NCI-H187 (cell line): ENCODE measurements at places on chromosomes 7 and 10.

DNA sequence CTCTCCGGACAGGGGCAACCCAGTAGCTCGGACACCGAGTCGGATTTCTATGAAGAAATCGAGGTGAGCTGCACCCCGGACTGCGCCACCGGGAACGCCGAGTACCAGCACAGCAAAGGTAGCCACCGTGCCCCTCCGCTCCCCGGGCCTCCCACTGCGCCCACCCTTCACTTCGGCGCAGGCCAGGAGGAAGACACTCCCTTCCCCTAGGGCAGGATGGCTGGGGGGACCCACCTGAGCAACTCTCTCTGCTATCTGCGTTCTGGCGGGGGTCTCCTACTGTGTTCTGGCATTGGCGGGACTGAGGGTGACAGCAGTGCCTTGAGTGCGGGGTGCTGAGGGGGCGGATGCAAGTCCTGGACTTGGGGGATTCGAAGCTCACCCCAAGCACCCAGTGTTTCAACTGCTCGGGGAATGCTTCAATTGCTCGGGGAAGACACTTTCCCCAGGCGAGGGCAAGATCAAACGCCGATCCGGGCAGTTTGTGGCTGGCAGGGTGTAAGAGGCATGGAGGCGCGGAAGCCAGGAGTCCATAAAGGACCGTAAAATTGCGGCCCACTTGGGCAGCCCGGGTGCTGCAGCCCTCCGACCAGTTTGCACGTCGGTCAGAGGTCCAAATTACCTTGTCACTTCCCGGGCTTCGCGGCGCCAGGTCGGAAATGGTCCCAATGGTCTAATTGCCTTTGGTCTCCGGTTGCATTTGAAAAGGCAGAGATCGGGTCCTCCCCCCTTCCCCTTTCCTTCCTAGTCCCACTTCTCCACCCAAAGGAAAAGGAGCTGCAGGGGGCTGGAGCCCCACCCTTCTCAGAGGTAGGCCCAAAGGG, 950 bp downstream of the EVX1 start:
- DNase-seq, result no peak

DNA sequence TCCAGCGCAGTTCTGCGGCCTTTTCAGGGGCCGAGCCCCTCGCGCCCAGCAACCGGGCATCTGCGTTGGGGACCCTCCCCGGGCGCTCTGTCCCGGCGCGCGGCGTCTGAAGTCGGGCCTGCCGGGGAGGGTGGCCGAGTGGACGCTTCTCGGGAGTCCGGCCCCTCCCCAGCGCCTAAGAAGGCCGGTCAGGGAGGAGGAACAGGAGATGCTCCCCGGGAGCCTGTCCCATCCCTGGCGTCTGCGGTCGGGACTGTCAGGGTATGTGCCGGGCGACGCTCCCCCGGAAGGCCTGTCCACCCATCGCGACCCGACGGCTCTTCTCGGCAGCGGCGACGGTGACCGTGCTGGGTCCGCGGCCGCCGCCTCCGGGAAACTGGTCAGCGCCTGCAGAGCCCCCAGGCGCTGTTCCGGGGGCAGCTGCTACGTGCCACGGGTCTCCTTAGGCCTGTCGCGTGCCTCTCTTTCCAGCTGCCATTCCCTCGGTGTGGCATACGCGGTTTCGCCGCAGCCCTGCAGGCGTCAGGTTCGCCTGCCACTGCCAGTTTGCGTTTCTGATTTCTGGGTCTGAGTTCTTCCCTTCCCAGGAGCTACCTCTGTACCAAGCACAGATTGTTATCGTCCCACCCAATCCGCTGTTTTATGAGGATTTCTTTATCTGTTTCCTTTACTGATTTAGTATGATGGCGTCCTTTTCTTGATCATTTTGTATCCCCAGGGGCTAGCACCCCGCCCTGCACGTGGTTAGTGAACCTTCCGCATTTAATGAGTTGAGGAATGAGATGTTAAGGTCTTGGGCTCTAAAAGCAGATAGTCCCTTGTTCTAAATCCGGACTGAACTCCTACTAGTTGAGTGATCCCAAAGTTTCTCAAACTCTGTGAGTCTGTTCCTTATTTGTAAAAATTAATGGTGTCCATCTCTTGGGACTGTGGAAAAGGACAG, 782 bp downstream of the IFIT5 start:
- DNase-seq, result peak; percentile 38

GRCh38 chr7:140155428-140155827, 21.4 kb downstream of the KDM7A start:
- DNase-seq, result no peak

GRCh38 chr10:78742730-78743615, 325.8 kb upstream of the ZMIZ1 start:
- DNase-seq, result no peak

DNA sequence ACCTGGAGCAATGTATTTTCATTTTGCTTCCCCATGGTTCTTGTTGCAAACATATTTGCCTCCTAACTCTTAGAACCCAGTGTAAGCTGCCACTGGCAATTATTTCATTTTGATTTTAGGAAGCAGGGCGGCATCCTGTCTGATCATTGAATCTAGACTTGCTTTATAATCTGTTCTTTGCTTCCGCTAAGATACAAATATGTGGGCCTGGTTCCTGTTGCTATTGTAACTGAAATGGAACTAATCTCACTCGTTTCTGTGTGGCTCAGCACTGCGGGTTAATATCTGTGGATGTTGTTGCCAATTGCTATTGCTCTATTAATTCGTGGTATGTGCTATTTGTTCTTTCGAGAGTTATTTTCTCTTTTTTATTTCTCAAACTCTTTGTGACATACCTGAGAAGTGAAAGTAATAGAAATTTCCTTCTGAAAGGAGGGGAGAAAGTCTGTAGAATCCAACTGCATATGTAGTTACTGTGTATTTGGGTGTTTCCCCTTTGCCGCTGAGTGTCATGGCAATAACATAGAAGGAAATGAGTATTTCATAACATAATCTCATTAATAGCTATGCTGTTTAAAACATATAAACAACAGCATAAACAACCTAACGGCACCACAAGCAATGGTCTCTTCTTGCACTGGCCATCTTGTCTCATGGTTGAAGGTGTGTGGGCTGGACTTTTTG, 62.4 kb downstream of the FZD1 start:
- DNase-seq, result no peak

DNA sequence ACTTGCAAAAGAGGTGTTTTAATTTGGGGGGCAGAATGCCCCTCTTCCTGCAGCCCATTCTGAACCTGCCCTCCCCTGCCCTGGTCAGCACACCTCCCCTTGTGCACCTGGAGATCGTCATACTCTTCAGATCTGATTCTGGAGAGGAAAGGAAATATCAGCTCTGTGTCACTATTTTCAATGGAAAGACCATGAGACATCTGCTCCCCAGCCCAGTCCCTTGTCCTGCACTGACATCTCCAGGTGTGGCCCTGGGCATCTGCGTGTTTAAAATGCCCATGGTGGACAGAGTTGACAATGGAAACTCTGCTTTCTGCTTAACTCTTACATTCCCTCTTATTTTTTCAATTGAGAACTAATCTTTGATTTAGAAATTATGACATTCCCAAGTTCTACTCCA, 41.6 kb upstream of the RASGEF1A start:
- no peak for DNase-seq

- no peak for DNase-seq
Measured at GRCh38 chr7:77735457-77735856, 39.2 kb downstream of the RSBN1L start.

DNA sequence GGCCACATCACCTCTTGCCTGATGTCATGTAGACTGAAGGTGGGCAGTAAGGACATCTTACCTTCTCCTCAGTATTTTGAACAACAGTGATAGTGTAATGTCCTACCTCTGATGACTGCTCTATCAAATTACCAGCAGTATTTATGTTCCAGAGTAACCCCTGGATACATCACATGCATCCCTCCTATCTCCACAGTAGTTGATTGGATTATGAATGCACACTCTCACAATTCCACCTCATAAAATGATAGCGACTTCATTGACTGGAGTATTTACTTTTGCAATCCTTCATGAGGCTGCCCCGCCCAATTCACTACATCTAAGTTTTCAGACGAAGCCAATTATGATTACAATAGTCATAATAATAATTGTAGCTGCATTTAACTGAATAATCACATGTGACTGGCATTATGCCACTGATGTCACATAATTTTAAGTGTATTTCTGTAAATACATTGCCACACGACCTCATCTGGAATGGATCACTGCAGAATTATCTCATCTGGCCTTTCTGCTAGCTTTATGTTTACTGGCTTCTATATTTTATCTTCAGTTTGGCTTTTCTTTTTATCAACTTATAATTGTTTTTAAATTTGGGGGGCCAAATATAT, 268.9 kb downstream of the SLC25A13 start:
- DNase-seq, result no peak

DNA sequence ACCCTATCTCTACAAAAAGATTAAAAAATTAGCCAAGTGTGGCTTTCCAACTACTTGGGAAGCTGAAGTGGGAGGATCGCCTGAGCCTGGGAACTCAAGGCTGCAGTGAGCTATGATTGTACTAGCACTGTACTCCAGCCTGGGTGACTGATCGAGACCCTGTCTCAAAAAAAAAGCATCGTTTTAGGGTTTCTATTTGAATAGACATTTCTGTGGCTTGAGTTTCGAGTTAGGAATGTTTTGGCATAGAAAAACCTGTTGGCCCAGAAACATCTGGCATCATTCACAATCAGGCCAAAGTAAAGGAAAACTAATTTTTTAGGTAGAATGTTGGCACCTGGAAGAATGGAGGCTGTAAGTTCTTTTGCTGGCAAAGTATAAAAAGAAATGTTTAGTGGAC, 72.4 kb downstream of the AUTS2 start:
- DNase-seq, result no peak

GRCh38 chr7:37173670-37174069, 275.0 kb downstream of the ELMO1 start:
- DNase-seq, result no peak

GRCh38 chr7:132030883-132031282, 474.5 kb upstream of the PODXL start:
- DNase-seq, result no peak

GRCh38 chr10:70509757-70510147, 31.2 kb downstream of the PALD1 start:
- DNase-seq, result no peak

GRCh38 chr7:151896086-151896485, 19.2 kb upstream of the PRKAG2 start:
- DNase-seq, result no peak

GRCh38 chr10:118911363-118911762, 118.2 kb upstream of the NANOS1 start:
- DNase-seq, result no peak

DNA sequence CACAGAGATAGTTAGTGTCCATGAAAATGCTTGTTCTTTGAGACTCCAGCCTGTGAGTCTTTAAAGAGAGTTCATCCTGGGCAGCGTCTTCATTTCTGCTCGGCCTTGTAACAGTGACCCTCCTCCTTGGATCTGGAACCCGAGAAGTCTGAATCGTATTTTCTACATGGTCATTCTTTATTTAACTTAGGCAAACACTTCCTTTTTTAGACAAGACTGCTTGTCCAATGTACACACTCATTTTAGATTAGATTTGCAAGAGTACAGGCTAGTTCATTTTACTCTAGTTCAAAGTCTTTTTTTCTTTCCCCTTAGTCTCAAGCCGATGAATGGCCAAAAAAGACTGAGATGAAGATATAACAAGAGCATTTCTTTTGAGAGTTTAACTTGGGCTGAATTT, 133.5 kb downstream of the CHN2 start:
- DNase-seq, result no peak

- no peak for DNase-seq
Measured at GRCh38 chr10:113616244-113617074, 47.4 kb downstream of the NRAP start.

- no peak for DNase-seq
Measured at GRCh38 chr10:12435348-12435747, 86.0 kb downstream of the CAMK1D start.

- DNase-seq, result no peak
Measured at GRCh38 chr7:37249240-37249639, 199.4 kb downstream of the ELMO1 start.

DNA sequence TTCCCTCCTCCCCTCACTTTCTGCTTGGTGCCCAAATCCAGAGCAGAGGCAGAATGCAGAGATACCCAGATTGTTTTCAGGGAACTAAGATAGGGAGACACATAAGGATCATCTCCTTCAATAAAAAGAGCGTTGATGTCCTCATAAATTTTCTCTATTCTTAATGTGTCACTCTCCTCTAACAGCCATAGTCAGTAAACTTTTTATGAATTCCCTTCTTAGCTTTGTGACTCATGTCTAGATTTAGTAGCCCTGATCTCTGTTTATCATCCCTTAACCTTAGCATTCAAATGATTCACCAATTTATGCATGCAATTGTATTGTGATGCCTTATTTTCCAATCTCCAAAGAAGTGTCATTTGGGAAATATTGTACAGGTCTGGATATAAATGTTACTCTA, 995.5 kb upstream of the C7orf33 start:
- DNase-seq, result no peak

DNA sequence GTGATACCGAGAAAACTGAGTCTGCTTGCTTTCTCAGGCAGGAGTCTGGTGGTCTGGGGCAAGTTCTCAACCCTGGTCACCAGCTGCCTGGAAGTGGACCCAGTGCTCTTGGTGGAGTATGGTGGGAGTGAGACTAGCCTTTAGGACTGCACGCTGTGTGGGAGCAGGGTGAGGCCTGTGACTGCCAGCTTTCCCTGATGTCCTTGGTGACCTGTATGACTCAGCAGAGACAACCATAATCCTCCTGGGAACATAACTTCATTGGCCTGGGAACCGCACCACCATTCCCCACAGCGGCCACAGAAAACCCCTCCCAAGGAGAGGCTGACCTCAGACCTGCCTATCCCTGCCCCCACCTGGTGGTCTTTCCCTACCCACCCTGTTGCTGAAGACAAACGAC, 139.5 kb upstream of the CHRM2 start:
- no peak for DNase-seq

GRCh38 chr7:12207046-12207445, 4.0 kb upstream of the TMEM106B start:
- no peak for DNase-seq

- DNase-seq, result no peak
Measured at GRCh38 chr7:22895140-22895827, 72.6 kb upstream of the TOMM7 start.

- DNase-seq, result no peak
Measured at GRCh38 chr7:84195295-84196060, 889 bp upstream of the SEMA3A start.

GRCh38 chr7:1943326-1943725, 273.2 kb downstream of the ELFN1 start:
- DNase-seq, result no peak

DNA sequence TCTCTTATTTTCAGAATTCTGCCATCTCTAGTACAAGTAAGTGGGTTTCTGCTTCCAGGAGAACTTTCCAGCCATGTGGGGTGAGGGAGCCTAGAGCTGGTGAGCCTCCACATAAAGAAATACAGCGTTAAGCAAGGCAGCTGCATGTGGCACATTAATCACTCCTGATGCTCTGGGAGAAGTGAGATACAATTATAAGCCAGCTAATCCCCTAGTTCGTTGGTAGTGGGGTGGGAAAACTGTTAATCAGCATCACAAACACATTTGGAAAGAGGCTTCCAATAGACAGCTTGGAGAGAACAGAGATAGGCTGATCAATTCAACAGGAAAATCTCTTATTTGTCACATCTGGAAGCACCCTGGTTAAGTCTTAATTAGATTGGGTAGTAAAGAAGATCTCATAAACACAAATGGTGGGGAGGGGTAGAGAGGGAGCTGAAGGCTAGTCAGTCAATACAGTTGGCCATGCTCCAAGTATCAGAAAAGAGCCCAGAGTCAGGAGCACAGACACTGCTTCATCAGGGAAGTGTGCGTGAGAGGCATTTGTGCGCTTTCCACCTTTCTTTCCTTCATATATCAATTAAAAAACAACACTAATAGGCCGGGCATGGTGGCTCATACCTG, 130.6 kb downstream of the SORCS1 start:
- no peak for DNase-seq

- no peak for DNase-seq
Measured at GRCh38 chr7:39602351-39602750, 21.0 kb upstream of the RALA start.

GRCh38 chr10:123958241-123958640, 66.6 kb upstream of the CPXM2 start:
- no peak for DNase-seq
